ENCODE measurements at places on chromosomes 4 and X.

DNA sequence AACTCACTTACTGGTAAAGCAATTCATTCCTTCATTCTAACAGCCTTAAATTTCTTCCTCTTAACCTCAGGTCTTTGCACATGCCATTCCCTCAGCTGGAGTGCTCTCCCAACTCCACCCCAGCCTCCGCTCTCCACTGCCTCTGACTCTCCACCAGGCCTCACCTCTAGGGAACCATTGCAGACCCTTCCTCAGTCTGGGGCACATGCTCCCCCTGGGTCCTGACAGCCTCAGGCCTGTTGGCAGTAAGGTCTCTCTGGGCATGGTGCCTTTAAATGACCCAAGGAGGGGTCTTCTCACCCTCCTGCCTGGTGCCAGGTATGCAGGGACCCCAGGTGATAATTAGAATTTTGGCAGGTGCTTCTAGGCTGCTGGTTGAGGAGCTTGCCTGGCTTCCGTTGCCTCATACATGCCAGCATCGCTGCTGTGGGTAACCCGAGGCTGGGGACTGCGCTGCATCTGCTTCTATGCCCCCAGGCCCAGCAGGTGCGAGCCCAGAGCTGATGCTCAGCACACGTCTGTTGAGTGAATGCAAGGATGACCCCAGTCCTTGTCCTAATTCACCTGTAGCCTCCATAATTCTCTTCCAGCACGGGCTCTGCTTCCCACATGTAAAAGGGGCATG, 27.5 kb upstream of the GPR78 start:
- no peak for DNase-seq

DNA sequence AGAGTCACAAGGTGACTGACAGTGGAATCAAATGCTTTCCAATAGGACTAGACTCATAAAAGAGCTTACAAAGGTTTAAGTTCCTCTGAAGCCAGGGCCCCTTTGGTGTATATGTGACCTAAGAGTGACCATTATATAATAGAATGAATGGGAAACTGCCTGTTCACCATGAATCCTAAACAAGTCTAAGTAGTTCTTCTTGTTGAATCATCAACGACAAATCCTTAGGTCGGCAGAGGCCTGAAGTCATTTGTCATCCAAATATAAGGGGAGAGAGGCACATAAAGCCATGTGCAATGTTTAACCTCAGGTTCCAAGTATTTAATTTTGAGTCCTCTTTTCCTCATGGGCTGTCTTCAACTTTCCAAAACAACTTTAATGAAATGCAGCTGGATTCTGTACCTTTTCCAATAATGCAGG, 122.4 kb downstream of the RASL11B start:
- no peak for DNase-seq

- DNase-seq: no peak
Observed at GRCh38 chr4:98706200-98706813, 47.9 kb upstream of the TSPAN5 start.

DNA sequence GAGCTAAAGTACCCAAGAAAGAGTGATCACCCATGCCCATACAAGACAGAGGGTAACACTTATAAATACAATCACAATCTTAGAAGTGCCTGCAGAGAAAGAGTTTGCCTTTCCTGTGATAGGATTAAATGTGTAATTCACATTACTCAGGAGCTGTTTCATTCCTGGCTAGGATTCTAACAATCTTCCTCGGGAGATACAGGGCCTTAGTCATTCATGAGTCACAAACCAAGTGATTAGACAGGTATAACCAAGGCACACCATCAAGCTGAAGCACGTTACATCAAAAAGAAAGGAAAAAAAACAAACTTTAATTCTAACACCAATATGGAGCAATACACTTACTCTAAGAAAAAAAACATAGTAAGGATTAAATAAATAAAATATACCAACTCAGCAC, 14.9 kb downstream of the ABCG2 start:
- no peak for DNase-seq

DNA sequence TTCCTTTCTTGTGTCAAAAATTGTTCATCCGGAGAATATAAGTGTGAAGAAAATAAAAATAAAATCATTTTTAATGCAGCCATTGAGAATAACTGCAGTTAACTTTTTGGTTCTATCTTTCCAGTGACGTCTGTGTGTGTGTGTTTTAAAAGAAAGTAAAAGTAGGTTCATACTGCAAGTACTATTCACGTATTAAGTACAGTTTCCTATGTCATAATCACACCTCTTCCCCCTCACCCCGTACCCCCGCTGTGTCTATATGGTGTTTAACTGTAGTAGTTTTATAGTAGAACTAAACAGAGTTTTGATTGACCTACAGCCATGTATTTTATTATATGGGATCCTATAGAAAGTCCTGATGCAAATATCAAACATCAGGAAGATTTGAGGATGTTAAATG, 78.5 kb upstream of the CLCN4 start:
- no peak for DNase-seq

- DNase-seq: peak; percentile 33
Observed at GRCh38 chr4:110197529-110198042, 829 bp downstream of the ELOVL6 start.

DNA sequence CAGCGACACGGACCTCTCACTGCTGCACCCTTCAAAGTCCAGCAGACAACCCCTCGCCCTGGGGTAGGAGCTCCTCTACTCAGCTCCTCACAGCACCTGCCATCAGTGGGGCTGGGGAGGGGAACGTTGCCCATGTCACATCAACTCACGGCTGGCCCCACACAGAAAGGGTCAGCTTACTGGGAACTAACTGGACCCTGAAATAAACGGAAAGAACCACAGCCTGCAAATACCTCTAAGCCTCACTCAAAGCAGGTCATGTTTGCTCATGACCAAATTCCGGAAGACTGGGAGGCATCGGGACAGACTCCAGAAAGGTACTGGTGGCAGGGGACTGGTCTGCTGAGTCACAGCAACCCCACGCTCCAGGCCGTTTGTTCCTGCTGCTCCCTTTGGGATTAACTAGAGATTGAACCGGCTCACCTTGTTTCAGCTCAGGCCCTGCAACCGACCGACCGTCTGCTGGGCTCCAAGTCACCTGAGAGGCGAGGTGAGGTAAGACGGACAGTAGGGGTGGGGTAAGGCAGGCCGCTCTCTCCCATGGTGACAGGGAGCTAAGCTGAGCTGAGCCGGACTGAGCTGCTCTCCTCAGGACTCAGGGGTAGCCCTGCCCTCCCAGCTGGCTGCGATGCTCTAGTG, 5.6 kb downstream of the G6PD start:
- DNase-seq: no peak
